CD4-positive, alpha-beta T cell treated with Interferon alpha-2 for 1 hour (primary cell): ENCODE measurements at places on chromosomes 7 and 10.

DNA sequence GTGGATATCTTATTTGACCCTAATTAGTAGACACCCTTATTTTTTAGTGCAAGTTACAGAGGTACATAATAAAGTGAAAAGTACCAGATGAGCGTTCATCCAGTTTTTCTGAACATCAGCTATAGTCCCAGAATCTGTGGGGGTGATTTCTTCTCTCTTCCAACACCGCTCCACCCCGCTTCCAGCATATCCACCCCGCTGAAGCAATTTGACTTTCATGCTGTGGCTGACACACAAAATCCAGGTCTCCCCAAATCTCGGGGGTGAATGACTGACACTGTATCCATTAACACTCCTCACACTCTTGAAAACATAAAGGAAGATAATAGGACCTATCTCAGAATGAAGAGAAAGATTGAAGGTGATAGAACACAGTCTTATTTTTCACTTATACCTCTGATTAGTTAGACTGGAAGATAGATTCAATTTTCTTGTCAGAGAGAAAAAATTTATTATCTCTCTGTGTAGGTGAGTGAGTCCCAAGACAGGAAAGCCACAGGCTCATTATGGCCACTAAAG is 143.4 kb downstream of the ANLN start:
- no peak for DNase-seq

DNA sequence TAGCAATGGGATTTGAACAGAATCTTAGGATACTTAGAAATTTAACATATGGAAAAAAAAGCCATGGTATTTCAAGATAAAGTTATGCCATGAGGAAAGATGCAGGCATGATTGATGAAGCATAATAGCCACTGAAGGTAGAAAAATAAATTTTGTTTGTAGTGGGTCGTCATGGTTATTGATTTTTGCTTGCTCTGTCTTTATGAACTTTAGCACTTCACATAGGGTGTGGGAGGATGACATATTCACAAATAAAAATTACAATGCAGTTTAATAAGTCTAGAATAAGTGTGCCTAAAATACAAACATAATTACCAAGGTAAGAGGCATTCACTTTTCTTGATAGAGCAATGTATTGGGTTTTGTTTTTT is 129.1 kb upstream of the SEMA3E start:
- DNase-seq: no peak

GRCh38 chr10:101230183-101230917 is 1.1 kb upstream of the LBX1 start:
- DNase-seq: no peak

DNA sequence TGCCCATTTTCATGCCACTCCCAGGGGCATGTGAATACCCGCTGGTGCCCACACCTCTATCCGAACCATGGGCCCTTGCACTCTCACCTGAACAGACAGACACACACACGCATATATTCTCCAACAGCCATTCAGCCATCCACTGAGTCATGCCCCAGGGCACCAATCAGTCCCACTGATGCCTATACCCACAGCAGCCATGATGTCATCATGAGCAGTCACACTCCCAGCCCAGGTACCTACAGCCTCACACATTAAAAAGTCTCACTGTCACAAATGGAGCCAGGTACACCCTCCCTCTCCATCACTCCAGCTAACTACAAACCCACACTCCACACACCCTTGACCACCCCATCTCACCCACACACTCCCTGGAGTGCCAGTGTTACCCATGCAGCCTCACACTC is 12.2 kb downstream of the VSIR start:
- no peak for DNase-seq

- no peak for DNase-seq
Measured at GRCh38 chr7:127389321-127389720, 3.2 kb downstream of the ZNF800 start.

GRCh38 chr7:131999193-131999592 is 442.8 kb upstream of the PODXL start:
- no peak for DNase-seq

DNA sequence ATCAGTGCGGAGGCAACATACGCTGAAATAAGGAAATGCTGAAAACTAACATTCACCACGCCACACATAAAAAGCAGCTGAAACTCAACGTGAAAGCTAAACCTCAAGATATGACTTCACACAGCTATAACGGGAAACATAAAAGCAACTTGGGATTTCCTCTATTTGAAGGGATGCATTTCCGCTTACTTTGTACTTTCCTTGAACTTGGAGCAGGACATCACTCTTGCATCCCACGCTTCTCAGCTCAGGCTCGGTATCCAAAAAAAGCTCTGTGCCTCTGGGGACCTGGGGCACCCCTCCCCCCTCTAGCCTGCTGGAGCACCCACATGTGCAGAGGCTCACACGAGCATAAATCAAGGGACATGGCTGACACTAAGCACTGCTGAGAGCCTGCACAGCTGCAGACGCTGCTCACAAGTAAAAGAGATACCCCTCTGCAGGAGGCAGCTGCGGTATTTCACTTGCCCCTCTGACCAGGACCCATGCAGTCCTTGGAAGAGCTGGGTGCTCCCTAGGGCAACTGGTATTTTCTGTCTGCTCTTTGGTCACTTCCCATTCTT is 34.2 kb downstream of the PARD3 start:
- DNase-seq: no peak

- no peak for DNase-seq
Measured at GRCh38 chr7:16044645-16045044, 358.2 kb upstream of the MEOX2 start.

DNA sequence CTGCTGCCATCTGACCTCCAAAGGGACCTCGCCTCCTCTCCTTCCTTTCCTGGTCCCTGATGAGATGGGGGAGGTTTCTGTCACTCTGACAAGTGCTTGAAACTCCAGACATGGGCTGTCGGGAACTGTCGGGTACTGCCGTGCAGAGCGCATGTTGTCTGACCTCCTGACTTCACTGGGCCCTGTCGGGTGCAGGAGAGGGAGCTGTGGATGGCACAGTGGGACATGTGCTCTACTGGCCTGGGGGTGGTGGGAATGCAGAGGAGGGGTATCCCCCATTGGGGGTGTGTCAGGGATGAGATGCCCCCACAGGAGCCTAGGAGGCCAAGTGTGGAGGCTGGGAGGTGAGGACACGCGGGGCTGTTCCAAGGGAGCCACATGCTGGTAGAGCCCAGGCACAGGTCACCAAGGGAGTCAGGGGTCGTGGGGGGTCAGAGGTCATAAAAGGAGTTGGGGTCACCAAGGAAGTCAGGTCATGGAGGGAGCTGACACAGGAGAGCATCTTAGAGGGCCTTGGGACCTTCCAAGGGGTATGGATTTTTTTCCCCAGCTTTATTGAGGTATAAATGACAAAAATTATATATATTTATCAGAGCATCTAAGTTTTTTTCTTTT is 30.9 kb downstream of the TMEM120A start:
- DNase-seq: no peak

GRCh38 chr10:23718946-23719345 is 280.1 kb downstream of the OTUD1 start:
- no peak for DNase-seq

DNA sequence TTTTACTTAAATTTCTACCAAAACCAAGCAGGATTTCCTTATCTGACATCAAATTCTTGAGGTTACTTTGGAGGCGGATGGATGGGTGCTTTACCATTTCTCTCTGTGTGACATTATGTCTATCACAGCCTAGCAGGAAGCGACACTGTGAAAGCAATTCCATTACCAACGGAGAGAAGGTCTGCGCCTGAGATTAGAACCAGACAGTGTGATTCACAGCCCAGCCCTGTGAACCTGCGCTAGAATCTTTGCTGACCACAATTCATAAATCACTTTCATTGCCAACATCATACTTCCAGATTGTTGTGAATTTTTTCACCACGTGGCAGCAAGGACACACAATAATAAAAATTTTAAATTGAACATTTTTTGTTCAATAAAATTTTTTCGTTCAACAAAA is 126.5 kb downstream of the CUBN start:
- DNase-seq: peak; percentile 57

GRCh38 chr7:26346611-26347203 is 55.0 kb downstream of the SNX10 start:
- no peak for DNase-seq

DNA sequence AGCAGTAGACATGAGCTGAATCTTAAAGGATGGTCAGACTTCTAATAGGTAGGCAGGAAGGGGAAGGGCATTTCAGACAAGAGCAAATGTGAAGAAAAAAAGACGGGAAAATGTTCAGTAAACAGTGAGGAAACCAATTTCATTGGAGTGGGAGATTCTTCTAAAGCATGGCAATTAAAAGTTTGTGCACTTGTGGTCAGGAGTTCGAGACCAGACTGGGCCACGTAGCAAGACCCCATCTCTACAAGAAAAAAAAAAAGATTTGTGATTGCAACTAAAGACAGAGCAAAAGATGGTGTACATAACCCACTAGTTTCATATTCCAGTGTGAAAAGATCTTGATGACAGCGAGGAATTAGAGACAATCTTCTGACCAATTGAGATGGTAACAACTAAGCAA is 41.7 kb downstream of the CCDC71L start:
- no peak for DNase-seq

DNA sequence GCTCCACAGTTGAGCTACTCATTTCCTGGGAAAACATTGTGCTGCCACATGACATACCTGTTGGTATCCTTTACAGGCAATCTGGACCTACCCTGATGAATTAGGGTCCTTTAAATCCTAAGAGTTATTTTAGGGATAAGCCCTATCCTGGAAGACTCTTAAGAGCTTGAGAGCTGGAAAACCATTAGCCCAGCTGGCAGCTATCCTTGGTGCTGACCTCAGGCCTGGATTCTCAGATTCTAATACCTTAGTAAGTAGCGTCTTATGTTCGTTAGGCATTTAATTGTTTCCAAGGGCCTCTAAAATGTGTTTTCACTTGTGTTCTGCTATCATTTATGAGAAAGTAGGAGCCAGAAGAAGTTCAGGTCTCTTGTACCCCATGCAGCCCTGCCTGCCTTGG is 93.0 kb upstream of the SORCS3 start:
- DNase-seq: no peak

GRCh38 chr7:151728286-151728660 is 148.6 kb downstream of the PRKAG2 start:
- no peak for DNase-seq

DNA sequence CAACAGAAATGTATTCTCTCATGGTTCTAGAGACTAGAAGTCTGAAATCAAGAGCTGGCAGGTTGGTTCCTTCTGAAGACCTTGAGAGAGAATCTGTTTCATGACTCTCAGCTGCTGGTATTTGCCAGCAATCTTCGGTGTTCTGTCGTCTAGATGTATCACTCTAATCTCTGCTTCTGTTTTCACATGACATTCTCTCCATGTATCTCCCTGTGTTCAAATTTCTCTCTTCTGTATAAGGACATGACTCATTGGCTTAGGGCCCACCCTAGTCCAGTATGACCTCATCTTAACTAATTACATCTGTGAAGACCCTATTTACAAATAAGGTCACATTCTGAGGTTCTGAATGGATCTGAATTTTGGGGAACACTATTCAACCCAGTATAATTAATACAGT is 82.3 kb downstream of the ANKRD7 start:
- no peak for DNase-seq

DNA sequence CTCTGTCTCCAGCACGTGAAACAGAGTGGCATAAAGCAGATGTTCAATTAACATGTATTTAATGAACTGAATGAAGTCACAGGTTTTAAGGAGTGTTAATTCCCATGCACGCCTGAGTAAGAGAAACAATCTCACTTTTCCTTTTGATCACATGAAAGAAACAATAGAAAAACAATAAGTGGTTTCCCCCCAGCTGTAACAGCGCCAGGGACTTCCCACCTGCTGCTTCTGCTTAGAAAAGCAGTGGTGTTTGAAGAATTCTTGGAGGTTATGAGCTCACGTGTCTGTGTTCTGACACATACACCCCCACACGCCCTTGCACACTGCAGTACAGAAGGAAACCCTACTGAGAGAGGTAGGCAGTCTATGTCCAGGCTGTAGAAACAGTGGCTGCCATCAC is 51.3 kb upstream of the FRMD4A start:
- peak; percentile 50 for DNase-seq

DNA sequence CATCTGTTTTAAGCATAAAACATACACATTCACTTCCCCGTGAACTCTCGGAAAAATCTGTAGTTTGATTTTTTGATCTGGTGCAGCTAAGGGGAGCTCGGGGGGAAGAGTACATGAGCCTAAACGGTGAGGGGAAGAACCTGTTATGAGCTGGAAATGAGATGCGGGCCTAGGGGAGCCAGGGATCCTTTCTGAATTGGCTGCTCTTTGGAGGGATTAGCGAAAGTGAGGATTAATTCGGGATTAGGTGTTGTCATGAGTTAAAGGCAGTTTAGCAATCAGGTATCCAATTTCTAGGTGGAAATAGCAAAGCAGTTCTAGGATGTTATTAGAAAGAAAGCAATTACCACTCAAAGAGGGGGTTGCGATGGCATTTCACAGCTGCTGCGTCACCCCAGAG is 51.1 kb upstream of the ADARB2 start:
- DNase-seq: no peak
